ENCODE measurements at places on chromosomes 6 and 20. TPM values are rescaled to one million over a fixed set of nuclear protein-coding genes. Genes with fewer than 3 reads are reported as not detected.

Gene GJA10
- not detected for total RNA-seq

Gene ADAM33
- total RNA-seq = 101 TPM

Gene TTBK1
- total RNA-seq = under 0.01 TPM

Gene MDFI
- total RNA-seq = not detected

Gene MCHR2
- total RNA-seq = not detected
